ENCODE measurements at places on chromosomes 16 and 17.
A peak's percentile ranks its signal among the peaks of the same experiment; 100 is the strongest.

DNA sequence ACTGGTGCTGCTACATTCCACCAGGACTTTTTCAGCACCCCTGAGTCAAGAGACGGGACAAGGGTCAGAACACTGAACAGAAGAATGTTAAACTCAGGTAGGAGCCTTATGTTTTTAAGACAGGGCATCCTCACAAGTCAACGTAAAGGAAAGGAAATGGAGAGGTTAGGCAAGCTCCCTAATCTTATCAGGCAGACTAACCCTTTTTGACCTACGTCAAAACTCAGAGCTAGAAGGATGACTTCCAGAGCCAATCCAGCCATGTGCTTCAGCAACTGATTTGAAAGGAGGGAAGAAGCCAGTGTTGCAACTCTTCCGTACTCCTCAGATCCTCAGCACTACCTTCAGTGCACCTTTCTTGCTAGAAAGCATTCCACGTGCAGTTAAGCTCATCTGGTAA, 46.8 kb downstream of the REXO5 start:
- DNase-seq: no peak

GRCh38 chr17:57892820-57893595, 43.2 kb upstream of the MRPS23 start:
- DNase-seq: peak; percentile 97

DNA sequence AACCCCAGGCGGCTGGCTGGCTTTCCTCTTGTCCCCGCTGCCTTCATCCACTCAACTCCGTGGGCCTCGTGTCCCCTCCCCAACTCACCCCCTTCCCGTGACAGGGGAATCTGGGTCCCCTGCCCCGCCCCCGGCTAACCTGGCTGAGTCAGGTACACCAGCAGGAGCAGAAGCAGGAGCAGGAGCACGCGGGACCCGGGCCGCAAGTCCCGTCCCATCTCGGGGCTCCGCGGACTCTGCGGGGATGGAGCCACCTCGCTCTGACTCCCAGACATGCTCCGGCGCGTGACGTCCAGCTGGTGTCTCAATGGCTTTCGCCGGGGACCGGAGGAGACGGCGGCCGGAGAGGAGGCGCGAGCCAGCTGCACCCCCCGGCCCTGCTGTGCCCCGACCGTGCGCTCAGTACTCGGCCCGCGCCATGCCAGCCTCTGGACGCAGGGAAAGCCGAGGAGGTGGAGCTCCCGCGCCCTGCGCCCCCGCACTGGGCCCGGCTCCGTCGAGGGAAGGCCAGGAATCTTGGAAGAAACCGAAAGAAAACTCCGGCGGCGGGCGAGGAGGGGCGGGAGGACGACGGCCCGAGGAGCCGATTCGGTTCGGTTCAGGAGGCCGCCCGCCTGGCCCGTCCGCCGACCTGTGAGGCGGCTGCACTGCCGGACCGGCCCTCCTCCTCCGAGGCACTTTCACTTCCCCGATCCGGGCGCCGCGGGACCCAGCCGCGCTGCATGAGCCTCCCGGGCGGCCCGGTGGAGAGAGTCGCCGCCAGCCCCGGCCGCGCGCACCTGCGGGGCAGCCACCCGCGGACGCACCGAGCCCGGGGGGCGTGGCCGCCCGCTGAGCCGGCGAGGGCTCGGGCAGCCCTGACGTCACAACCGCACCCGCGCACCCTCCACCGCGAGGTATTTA, at the start of the genes CXCL16 and ZMYND15:
Gene CXCL16 (minus strand): TSS at position 807 of the 903 bp plus-strand sequence. CDS start 589 bp downstream, at position 218.
Gene ZMYND15 (plus strand): TSS at position 712 of the 903 bp plus-strand sequence. CDS start 716 bp downstream, outside the sequence.
- peak; percentile 37 for DNase-seq

GRCh38 chr16:54426553-54426849, 139.9 kb upstream of the IRX3 start:
- no peak for DNase-seq

DNA sequence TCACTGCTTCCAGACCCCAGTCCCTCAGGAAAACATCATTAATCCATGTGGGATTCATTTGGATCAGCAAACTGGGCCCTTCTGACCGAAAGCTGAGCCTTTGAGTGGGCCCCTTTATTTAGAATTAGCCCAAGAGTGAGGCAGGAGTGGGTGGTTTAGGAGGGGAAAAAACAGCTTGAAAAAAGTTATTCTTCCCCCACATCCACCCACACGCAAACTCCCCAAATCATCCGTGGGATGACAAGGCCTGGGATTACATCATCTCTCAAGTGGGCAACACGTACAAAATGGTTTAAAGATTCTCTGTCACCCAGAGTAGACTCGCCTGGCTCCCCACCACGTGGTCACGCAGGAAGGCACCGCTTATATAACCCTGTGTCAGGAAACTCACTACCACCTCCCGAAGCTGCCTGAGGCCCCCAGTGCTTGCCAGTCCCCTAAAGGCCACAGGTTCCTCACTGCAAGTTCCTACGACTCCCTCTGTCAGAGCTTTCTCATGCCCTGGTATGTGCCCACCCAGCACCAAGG, 27.6 kb downstream of the GSG1L start:
- no peak for DNase-seq

DNA sequence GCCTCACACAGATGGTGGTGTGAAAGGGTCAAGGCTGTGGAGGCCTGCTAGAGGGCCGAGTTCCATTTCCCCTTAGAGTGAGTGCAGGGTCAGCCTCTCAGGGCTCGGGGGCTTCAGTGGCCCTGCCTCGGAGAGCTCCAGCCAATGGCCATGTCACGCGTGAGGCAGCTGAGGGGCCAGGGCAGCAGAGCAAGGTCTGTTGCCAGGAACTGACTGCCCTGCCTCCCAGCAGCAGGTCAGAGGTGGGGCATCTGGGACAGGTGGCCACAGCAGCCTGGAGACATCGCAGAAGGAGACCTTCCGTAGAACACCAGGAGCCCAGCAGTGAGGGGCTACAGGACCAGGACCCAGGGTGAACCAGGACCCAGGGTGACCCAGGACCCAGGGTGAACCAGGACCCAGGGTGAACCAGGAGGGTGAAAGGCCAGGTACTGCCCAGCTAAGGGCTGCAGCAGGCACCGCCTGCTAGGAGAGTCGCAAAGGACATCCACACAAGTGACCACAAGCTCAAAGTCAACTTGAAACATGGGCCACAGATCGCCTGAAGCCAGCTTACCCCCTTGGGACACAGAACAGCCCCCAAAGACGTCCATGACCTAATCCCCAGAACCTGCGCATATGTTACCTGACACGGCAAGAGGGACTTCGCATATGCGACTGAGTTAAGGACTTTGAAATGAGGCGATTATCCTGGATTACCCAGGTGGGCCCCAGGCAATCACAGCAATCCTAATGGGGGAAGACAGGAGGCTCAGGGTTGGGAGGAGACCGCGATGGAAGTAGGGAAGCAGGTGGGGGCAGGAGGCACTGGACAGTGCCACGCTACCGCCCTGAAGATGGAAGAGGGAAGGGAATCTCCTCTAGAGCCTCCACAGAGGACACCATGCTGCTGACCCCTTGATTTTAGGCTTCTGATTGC, 4.8 kb upstream of the MEAK7 start:
- DNase-seq: no peak

- no peak for DNase-seq
These were observed 70.8 kb upstream of the TRAP1 start for GRCh38 chr16:3787924-3788661.

- DNase-seq: no peak
These were observed 57.0 kb downstream of the NSRP1 start for GRCh38 chr17:30173649-30174048.

- DNase-seq: no peak
These were observed 446.6 kb downstream of the KCNJ18 start for GRCh38 chr17:22138861-22139469.

DNA sequence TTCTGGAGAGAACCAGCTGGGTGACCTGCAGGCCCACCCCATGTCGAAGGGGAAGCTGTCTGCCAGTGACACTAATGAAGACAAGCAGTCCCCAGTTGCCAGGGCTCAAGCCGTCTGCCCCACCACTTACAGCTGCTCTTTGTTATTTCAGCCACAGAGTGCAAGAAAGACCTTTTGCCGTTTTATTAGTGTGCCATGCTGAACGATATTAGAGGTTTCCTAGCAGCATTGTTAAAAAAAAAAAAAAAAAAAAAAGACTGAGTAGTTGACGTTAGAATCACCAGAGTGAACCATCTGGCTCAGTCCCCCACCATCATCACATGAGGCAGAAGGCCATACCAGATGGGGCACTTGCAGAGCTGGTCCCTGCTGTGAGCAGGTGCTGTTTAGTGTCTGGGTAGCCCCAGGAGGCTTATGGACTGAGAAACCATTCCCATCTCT, 26.5 kb upstream of the SLC39A11 start:
- DNase-seq: no peak

DNA sequence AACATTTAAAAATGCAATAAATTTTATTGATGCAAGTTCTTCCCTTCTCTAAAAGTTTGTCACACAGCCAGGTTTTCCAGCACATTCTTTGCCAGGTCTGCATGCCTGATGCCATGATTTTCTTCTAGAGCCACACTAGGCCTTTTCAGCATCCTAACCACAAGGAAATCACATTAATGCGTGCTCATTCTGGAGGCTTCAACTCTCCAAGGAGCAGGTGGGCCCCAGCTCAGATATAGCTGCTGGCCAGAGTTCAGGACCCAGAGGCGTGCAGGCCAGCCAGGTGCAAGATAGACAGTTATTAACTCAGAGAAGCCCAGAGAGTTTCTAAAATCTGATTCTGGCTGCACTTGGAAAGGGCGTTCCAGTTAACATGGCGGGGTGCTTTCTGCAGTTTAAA, 124.5 kb upstream of the MAF start:
- no peak for DNase-seq

DNA sequence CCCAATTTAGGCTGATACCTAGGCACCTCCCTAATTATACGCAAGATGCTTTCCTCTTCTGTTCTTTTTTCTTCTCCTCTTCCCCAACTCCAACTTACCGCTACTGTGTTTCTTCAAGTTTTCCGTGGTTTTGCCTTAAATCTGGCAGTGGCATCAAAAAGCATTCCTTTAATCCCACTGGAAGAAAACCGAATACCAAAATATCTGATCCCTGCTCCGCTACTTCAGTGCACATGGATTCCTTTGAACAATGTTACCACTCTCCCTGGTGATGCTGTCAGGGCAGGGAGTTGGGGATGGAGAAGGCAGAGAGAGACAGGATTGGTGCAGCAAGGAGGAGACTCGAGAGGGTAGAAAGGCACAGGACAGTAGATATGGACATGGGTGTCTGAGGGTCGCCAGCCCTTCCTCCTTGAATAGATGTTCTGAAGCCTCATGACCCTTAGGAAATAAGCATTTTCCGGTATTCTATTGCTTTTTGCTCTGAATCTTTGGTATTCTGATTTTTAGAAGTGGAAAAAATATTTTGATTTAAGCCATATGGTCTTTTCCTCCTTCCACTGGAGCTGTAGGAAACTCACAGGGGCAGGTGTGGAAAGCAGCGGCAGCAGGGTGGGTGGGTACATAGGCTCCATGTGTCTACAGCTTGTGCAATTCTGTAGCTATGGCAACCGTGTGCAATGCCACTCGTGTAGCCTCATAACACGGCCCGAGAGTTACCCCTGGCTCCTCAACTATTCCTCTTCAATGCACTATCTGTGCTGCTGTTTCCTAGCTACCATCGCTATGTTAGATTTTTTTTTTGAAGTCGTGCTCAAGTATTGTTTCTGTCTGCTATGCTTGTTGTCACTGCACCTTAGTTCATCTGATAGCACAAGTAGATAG, 32.3 kb upstream of the TANC2 start:
- peak; percentile 29 for DNase-seq

DNA sequence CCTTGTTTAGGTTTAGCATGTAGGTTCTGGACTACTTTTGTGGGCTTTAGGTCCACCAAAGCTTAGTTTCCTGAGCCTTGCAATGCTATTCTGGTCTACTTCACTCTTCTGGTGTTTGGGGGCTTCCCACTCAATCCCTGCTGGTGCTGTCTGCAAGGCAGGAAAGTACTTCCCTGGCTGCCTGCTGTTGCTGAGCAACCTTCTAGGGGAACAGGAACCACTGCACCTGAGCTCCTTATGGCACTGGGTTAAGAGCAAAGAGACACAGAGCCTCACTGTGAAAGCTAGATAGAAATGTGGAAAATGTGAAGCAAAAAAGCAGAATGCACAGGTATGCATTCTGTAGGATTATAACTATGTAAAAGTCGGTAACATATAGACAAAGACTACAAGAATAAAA, 17.0 kb downstream of the MPO start:
- no peak for DNase-seq

DNA sequence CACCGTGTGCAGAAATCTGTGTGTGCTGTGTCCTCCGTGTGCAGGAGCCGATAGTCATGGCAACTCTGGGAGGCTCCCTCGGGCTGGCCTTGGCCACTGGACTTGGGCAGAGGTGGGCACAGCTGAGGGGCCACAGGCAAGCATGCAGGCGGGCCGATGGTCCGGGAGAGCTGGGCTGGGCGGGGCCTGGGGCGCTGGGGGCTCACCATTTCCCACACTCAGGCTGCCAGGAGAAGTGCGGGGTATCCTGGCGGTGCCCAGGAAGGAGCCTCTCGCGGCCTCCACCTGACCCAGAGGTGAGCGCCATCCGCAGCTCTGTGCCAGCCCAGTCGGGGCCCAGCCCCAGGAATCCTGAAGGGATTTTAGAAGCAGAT, 28.4 kb downstream of the BAHCC1 start:
- DNase-seq: no peak

- peak; percentile 35 for DNase-seq
These were observed 6.4 kb downstream of the PDK2 start for GRCh38 chr17:50101346-50102163.

- DNase-seq: peak; percentile 46
These were observed 458 bp downstream of the ENKD1 start for GRCh38 chr16:67666032-67666551.

DNA sequence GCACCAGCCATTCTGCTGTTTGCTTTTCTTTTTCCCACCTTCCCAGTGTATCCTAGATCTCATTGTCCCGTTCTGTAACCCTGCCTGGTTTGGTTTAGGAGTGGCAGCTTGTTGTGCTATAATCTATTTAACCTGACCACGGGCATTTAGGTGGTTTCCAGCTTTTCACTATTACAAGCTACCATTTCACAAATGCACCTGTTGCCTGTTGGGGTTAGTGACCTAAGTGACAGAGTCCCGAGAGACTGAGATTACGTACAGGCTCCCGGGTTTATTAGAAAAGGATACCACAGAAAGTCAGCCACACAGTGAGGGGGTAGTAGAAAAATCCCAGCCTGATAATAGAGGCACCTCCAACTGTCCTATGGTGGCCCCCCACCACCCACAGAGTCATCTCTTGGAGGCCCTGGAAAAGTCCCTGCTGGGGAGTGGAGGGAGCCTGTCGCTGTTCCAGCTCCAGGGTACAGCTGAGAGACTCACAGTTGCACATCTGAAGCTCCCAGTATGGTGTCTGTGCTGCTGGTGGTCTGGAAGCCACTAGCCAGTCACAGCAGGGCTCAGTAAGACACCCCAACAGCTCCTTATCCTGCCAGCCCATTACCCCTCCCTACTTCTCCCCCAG, 21.2 kb downstream of the CLEC16A start:
- DNase-seq: no peak

DNA sequence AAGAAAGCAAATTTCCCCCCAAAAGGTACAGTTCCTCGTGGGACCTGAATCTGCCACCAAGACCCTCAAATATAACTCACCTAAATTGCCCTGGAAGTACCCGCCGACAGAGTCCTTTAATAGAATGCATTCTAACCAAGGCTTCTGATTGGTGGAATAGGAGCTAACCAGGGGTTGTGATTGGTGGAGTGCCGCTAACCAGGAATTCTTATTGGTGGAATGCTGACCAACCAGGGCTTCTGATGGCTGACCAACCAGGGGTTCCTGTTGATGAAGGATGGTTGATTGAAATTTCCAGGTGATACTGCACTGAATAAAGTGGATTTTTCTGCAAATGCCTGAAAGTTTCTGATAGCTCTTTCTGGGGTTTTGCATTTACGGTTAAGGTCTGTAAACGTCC, 6.5 kb downstream of the TFAP4 start:
- peak; percentile 45 for DNase-seq

GRCh38 chr17:20244671-20245070, 222.7 kb downstream of the LGALS9B start:
- peak; percentile 47 for DNase-seq

GRCh38 chr17:76104896-76105231, 1.3 kb upstream of the EXOC7 start:
- DNase-seq: no peak

- DNase-seq: peak; percentile 54
These were observed 166.1 kb downstream of the PRKCA start for GRCh38 chr17:66468241-66469087.
